ENCODE measurements at places on chromosomes 16 and 17.

GRCh38 chr17:42055027-42055426 is 4.6 kb upstream of the C17orf113 start:
- DNase-seq = no peak

DNA sequence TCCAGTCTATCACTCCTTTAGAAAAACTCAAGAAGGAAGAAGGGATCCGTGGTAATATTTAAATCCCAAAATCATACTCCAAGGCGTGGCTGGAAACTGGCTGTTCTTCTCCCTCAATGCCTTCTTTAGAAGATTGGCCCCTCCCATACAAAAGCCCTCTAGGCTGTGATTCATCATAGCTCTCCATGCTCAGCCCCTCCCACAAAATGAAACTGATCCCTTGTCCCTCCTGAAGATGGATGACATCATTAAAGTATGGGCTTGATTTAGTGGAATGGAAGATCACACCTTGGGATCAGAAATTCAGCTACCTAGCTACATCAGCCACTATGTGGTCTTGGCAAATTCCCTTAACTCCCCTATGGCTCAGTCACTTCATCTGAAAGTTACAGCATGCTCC is 4.1 kb downstream of the GRIN2A start:
- DNase-seq = no peak

DNA sequence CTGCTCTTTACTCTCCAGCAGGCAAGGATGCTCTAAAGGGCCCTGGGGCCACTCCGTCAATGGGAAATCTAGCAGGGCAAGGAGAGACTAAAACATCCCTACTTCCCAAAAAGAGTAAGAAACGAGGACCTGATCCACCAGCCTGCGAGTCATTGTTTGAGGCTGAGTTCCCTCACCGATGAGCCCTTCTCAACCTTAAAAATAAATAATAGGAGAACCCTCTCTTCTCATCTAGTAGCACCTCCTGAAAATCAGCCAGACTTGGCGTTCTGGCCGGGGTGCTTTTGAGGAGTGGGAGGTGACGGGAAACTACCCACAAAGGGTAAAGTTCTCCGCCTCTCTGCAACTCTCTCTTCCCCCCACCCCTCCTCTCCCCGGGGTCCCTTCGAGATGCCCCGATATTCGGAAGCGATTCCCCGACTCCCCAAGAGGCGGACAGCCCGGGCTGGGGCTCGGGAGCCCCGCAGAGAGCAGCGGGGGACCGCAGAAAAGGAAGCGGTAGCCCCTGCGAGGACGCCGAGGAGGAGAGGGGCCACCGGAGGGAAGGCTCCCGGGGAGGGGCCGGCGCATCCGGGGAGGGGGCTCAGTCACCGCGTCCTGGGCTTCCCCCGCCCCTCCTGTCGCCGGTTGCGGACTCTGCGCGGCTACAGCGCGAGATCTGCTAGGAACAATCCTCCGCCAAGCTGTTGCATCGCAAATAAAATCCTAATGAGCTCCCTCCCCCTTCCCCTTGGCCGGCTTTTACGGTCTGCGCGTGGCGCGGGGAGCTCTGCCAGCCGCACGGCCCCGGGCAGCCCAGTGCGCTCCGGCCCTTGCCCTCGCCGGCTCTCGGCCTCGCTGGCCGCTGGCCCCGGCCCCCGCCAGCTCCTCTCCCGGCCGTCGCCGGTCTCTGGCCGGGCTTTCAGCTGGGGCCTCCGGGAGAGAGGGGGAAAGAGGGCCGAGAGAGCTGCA is 1.3 kb downstream of the HOXB9 start:
- no peak for DNase-seq

- DNase-seq = peak; percentile 72
These were observed 10.6 kb upstream of the NUDT16L1 start for GRCh38 chr16:4682616-4683254.

- DNase-seq = peak; percentile 20
These were observed 215.4 kb downstream of the SEC14L1 start for GRCh38 chr17:77356109-77356689.

- DNase-seq = no peak
These were observed 21.9 kb upstream of the BCAR1 start for GRCh38 chr16:75273054-75273925.

DNA sequence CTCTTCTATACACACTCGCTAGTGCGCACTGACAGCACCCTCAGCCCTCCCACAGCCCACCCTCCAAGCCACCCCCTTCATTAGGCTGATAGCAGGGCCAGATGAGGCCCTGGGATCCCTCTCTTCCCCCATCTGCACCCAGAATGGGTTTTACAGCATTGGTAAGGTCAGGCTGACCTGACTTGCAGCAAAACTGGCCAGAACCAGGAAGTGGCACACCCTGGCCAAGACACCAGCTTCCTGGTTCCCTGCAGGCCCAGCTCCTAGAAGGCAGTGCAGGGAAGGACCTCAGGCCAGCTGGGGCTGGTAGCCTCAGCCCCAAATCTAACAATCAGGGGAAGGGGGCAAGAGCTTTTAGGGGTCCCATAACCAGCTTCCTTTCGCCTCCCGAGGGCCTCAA is 50.0 kb upstream of the MRPS23 start:
- DNase-seq = no peak

DNA sequence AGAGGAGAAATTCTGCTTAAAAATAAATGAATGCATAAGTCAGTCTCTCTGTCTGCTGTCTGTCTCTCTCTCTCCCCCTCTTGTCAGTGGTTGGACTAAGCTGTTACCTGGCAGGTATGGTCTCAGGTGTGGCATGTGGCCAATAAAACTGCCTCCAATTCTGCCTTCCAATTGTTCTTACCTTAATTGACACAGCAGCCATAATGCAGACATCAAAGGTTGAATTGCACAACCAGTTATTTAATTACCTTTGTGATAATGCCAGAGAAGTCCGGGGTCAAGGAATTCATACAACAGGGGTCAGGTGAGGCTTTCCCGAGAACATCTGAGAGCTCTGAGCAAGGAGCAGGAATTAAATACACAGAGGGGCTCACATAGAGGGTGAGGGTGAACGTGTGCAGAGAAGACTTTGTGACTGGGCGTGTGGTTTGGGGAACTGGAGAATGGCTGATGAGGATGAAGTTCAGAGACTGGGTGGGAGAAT is 78.8 kb upstream of the CDYL2 start:
- DNase-seq = no peak

DNA sequence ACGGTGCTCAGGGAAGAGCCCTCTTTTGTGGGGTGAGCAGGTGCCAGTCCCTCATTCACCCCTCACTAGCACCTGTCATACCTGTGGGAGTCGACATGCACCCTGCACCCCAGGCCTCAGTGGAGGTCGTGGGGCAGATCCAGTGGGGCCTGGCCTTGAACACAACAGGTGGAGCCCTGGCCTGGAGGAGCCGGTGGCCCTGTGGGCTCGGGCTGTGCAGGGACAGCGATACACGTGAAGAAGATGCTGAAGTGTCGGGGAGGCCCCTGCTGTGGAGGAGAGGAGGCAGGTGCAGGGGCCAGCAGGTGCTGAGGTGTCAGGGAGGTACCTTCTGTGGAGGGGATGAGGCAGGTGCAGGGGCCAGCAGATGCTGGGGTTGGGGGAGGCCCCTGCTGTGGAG is 31.8 kb downstream of the ZNF750 start:
- no peak for DNase-seq

GRCh38 chr17:64385187-64386083 is 5.2 kb downstream of the PECAM1 start:
- no peak for DNase-seq

GRCh38 chr17:80671039-80671824 is 126.6 kb downstream of the RPTOR start:
- DNase-seq = no peak

DNA sequence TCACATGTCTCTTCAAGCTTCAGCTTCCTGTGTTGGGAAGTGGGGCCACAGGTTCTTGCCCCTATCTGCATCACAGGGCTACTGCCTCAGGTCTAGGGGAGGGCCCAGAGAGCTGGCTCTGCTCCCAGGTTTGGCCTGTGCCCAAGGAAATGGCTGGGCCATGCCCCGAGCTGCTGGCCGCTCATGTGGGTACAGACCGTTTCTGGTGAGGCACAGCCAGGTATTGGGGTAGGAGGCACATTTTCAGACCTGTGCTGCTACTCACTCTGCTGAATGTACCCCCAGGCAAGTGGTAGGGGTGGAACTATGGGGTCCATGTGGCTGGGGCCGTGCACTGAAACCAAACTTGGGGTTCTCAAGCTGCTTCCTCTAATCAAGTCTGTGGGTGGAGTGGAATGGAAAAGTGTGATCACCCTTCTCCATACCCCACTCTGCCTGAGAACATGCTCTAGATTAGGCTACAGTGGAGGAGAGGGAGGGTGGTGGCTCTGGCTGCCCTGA is 4.6 kb downstream of the GAS2L2 start:
- no peak for DNase-seq

GRCh38 chr16:89651584-89651983 is 5.9 kb downstream of the CHMP1A start:
- DNase-seq = no peak

- DNase-seq = peak; percentile 80
These were observed at the start of gene SLC25A10 for GRCh38 chr17:81711814-81712467. Gene SLC25A10, plus strand, starts transcription at chr17:81712284. Its CDS starts 143 bp downstream, at chr17:81712427.

- no peak for DNase-seq
These were observed 4.8 kb downstream of the KLHL11 start for GRCh38 chr17:41860254-41860931.

GRCh38 chr17:17088086-17088485 is 45.8 kb downstream of the MPRIP start:
- no peak for DNase-seq

- no peak for DNase-seq
These were observed 1.5 kb downstream of the ADGRG3 start for GRCh38 chr16:57669476-57670162.

GRCh38 chr16:86580063-86580790 is 1.9 kb downstream of the FOXL1 start:
- no peak for DNase-seq

- DNase-seq = no peak
These were observed 4.8 kb downstream of the SLC6A4 start for GRCh38 chr17:30230596-30231125.

DNA sequence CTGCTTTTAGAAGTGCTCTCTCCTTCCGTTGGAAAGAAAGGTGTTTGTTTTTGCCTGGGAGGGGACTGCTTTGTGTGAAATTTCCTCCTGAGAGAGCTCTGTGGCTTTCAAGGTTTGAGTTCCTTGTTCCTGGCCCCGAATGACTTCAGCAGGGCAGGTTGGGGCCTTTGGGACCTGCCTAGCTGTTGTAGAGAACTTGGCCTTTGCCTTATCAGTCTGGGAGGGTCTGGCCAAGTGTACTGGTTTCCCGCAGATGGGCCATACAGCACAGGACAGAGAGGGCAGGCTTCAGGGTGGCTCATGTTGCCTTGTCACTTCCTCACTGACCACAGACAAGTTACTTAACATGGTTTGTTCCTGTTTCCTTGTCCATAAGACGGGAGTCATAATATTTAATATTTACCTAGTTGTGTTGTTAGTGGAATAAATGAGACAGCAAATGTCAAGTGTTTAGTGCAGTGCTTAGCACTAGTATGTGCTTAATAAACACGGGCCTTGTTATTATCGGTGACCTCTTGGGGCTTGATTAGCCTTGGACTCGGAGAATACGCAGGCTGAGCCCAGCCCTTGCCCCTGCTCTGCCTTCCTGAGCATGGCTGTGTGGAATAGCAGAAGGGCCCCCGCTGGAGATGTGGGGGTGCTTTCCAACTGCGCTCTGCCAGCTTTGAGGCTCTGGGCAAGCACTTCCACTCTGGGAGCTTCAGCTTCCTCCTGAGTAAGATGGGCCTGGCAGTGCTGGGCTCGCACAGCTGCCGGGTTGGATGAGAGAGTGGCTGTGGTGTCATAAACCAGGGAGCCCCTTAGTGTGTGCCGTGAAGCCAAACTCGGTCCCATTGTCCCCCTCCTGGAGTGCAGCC is 6.6 kb downstream of the PRSS8 start:
- peak; percentile 90 for DNase-seq

GRCh38 chr17:42365136-42365535 is 23.1 kb downstream of the STAT3 start:
- DNase-seq = no peak

- no peak for DNase-seq
These were observed 26.5 kb downstream of the GNPTG start for GRCh38 chr16:1378087-1378803.

DNA sequence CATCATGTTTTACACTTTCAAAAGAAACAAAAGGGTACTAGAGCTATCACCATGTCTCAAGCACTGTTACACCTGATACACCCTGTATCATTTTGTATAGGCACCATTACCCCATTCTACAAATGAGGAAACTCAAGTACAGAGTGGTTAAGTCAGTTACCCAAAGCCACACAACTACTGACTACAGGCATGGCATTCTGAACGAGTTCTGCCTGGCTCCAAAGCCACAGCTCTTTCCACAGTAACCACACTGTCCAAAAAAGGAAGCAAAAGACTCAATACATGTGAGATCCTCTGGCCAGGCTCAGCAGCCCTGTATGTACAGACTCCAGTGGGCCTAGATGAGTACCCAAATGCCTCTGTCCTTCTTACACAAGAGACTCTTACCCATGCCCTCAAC is 4.7 kb downstream of the DYNC1LI2 start:
- DNase-seq = peak; percentile 90

DNA sequence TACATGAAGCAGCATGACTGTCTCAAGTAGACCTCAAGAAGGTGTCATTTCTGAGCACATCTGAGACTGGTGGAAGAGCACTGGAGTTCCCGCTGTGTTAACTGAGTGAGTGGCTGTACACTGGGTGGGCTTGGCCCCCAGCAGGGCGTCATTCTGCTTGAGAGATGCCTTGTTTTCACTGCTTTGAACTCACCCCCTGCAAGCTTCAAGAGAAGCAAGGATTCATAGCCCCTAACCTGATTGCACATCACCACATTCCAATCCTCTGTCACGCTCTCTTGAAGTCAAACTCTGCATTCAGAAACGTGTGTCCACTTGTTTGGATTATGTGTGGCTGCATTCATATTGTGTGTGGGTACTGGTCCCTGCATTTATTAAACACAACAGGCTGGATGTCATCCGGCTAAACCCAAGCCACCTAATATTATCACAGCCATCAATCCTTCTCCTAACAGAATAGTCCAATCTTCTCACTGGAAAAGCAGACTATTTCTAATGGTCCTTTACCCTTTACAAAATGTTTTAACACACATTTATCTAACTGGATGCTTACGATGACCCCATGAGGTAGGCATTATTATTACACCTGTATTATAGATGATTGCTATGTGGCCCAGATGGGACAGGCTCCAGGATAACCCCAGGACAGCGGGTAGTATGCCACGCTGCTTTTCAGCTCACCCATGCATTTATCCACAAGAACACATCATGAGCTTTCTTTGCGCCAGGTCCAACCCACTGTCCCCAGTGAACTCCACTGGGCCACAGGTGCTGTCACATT is 76.3 kb downstream of the USP31 start:
- DNase-seq = no peak

Measured in KBM-7 (cell line).